ENCODE measurements at places on chromosomes 16 and 17.

DNA sequence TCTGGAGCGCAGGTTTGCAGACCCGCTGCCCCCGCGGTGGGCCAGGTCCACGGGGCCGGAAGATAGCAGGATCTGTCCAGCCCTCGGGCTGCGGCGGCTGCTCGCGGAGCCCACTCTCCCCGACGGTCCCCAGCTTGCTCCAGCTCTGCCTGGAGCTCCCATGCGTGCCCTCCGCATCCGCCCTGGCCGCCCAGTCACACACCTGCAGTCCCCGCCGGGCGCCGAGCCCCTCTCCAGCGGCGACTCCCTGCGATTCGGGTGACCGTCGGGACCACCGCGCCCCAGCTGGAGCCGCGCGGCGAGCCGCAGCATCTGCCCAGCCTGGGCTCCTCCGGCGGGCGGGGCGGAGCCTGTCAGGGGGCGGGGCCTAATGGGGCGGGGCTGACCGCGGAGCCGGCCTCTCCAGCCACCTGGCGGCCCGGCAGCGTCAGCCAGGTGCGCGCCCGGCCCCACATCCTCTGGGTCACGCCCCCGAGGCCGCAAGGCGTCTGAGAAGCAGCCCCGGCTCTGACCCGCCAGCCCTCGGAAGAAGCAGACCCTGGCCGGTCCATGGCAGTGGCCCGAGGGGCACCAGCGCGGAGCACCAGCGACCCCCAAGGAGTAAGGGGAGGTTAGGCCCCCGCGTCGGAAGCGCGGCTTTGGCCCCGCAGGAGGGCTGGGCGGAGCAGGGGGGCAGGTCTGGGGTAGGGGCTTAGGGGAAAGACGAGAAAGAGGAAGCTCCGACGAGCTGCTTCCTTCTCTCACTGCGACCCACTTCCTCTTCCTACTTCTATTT, at the start of gene PIK3R5:
Gene PIK3R5, minus strand, starts transcription at position 314 of the 775 bp plus-strand sequence. CDS start 54,213 bp downstream, outside the sequence.
- no peak for DNase-seq

DNA sequence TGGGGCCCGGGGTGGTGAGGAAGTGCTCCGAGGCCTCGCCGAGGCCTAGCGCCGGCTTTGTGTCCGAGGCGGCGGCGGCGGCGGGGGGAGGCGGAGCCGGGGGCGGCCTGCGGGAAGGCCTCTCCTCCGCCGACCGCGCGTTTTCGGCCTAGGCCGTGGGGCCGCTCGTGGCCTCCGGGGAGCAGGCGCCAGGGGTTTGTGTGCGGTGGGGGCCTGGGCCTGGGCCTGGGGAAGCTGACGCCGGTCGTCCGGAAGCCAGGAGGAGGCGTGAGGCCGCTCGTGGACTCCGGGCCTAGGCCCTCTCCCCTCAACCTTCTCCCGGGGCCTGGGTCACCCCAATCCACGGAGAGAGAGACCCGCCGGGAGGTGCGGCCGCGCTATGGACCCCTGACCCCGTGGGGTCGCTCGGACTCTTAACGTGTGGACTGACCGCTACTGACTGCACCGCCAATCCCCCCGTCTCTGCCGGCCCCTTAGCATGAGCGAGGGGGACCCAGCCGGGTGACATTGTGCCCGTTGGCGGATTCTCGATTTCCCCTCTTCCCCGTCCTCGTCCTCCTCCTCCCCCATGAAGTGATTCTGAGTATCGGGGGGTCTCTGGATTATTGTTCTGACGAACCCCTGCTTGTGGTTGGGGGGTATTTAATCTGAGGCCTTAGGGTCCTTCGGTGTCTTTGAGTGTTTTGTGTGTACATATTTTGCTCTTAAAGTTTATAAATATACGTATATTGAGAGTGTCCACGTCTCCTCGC, 660 bp downstream of the RBBP6 start:
- DNase-seq, result no peak

DNA sequence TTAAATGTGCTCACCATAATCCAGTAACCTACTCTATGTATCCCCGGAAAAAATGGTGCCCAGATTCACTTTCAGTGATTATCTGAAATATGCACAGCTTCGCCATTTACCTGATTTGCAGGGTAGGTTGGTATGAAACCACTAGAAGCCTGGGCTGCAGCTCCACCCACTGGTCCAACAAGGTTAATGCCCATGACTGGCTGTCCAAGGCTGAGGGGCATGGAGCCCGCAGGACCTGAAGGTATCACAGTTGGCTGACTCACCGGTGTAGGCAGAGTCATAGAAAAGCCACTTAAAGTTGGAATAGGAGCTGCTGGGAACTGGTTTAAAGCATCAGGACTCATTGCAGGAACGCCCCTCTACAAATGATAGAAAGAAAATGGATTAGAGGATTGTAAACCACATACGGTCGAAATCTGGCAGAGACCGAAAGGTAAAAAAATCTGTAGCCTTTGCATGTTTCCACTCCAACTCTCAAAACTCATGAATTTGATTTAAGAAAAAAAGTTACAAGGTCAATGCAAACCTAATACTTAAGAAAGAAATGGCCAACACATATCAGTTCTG, 38.6 kb downstream of the SYNRG start:
- DNase-seq, result no peak

DNA sequence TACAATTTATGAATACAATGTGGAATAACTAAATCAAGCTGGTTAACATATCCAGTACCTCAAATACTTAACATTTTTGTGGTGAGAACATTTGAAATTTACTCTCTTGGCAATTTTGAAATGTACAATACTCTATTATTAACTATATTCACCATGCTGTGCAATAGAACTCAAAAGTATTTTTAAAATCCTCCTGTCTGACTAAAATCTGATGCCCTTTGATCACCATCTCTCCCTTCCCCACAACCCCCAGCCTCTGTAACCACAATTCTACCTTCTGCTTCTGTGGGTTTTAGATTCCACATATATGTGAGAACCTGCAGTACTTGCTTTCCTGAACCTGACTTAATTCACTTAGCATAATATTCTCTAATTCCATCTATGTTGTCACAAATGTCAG, 71.6 kb upstream of the ALOX12 start:
- no peak for DNase-seq

- DNase-seq, result no peak
These were observed 38.8 kb downstream of the IST1 start for GRCh38 chr16:71933913-71934695.

GRCh38 chr16:8489580-8489979, 100.7 kb downstream of the TMEM114 start:
- no peak for DNase-seq

- no peak for DNase-seq
These were observed 3.2 kb upstream of the SLC47A2 start for GRCh38 chr17:19719355-19720209.

DNA sequence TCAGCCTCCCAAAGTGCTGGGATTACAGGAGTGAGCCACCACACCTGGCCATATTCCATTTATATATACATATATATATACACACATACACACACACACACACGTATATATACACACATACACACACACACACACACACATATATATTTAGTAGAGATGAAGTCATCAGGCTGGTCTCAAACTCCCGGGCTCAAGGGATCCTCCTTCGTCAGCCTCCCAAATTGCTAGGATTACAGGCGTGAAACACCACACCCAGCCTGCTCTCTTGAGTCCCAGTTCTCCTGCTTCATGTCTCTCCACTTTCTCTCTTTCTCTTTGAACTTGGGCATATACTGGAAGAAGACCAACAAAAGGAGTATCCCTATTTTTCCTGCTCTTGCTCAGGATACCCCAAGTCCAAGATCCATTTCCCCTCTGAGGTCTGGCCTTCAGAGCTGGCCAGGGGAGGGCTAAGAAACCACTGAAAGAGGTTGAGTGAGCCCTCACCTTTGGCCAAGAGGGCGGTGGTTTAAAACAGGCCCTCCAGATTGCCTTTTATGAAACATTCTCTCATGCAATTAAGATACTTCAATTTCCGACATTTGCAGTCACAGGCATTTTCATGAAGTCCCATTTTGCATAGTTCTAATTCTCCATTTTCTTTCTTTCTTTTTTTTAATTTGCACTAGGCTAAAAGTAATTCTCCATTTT, 37.9 kb downstream of the CIBAR2 start:
- no peak for DNase-seq

DNA sequence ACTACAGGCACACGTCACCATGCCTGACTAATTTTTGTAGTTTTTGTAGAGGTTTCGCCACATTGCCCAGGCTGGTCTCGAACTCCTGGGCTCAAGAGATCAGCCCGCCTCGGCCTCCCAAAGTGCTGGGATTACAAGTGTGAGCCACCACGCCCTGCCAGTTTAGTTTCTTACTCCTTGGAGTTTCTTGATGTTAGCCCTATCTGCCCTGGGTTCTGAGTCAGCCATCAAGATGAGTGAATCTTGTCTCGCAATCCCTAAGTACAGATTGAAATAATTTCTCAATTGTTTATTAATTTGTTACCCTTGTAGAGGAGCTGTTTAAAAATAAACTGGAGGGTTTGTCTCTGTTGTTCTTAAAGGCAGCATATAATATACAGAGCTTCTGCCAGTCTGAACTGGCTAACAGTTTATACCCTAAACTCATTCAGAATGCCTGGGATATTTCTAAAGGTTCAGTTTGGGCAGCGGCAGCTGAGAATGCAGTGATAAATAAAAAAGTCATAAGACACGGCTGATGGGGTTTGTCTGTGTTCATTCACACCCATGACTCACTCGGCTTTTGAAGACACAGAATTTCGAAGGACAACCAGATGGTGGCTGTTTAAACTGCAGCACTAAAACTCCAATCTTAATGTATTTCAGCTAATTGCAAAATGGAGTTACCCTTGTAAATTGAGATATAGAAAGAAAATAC, 39.6 kb downstream of the GPRC5B start:
- DNase-seq, result no peak

GRCh38 chr16:86195863-86196630, 297.1 kb downstream of the IRF8 start:
- no peak for DNase-seq

GRCh38 chr17:7479213-7480088, at the start of gene ZBTB4:
TSS of gene ZBTB4 (minus strand) at chr17:7479631. CDS start at chr17:7466801, 12,830 bp downstream.
- DNase-seq, result no peak

GRCh38 chr16:11596572-11597226, 10.0 kb upstream of the LITAF start:
- DNase-seq, result no peak

GRCh38 chr17:36714789-36715188, 113.4 kb downstream of the MRM1 start:
- DNase-seq, result no peak

GRCh38 chr16:70157477-70158260, 15.9 kb upstream of the CLEC18C start:
- DNase-seq, result no peak

DNA sequence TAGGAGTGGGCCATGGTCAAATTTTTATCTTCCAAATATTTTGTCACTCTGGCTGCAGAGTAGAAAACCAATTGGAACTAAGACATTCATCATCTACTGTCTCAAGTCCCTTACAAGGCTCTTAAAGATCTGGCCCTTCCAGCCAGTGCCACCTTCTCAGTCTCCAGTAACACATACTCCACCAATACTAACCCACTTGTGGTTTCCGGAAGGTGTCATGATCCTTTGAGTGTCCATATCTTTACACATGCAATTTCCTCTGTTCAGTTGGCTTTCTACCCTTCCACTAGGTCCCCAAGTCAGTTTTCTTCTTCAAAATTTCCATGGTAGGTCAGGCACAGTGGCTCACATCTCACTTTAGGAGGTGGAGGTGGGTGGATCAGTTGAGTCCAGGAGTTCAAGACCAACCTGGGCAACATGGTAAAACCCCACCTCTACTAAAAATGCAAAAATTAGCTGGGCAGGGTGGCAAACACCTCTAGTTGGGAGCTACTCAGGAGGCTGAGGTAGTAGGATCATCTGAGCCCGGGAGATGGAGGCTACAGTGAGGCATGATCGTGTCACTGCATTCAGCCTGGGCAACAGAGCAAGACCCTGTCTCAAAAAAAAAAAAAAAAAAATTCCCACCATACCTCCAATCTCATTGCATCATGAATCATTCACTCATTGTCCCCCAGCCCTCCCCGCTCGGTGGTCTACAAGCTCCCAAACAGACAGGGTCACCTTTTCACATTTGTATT, 6.0 kb upstream of the GRB2 start:
- DNase-seq, result no peak

DNA sequence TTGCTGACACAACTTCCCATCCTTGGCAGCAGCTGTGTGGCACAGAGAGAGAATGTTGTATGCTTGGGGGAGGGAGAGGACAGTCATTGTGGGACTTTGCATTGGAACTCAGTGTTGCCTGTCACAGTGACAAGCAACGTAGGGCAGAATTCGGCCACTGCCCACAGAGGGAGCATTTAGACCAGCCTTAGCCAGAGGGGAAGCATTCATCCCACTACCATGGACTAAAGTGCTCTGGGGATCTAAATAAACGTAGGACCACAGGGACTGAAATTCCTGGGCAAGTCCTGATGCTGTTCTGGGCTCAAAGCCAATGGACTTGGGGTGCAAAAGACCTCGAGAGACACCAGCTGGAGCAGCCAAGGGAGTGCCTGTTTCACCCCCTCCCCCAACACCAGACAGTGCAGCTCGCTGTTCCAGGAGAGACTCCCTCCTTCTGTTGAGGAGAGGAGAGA, 44.9 kb downstream of the ABCA8 start:
- no peak for DNase-seq

- DNase-seq, result no peak
These were observed 112.1 kb downstream of the UTP18 start for GRCh38 chr17:51372345-51373004.

GRCh38 chr16:28139530-28139929, 72.2 kb downstream of the XPO6 start:
- DNase-seq, result no peak

All from esophagus squamous epithelium (tissue), 5 donors.